Uterus (tissue), 4 donors: ENCODE measurements at places on chromosomes 2 and 18. TPM values are rescaled to one million over a fixed set of nuclear protein-coding genes. Genes with fewer than 3 reads are reported as not detected.

Gene TLX2
- total RNA-seq: not detected

Gene LHCGR
- total RNA-seq: not detected

Gene HOXD3
- total RNA-seq: 20.4 TPM

Gene SOX11
- not detected for total RNA-seq

DNA sequence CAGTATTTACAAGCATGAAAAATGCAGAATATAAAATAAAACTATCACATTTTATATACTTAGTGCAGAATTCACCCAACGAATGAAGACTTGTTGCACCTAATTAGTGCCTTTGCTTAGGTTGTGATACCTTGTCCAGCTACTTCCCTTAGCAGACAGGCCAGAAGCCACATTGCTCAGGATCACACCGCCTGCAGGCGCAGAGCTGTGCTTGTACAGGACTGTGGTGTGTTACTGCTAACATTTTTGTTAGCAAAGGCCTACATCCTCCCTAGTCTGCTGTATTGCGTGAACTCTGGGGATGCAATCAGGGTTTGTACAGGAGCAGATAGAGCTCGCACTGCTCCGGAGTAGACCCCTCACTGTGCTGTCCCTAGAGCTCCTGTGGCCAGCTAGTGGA, 336.9 kb downstream of the CBLN2 start:
- no peaks in the 10 kb centered on the region for H3K4me1 ChIP-seq
- no peak for DNase-seq
- no peaks in the 10 kb centered on the region for H3K36me3 ChIP-seq
- no peak overlapping the region for H3K4me3 ChIP-seq
- H3K27ac ChIP-seq: no peak overlapping the region
- H3K27me3 ChIP-seq: no peaks in the 10 kb centered on the region

DNA sequence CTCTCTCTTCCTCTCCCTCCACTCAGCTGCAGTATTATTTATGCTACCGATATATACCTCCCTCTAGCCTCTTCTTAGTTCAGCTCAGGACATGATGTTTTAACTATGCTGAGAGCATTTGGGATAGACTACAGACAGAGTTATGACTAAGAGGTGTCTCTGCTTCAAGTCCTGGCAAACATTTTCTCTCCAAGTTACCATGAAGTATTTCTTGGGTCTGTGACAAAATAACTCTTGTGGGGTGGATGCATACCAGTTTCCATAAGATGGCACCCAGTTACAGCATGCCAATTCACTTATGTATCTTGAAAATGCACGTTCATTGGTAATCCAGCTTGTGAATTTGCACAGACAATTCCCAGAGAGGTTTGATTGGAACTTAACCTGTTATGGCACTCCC, 737.6 kb downstream of the SLC4A3 start:
- H3K27me3 ChIP-seq: no peaks in the 10 kb centered on the region
- no peak overlapping the region for H3K27ac ChIP-seq
- no peak overlapping the region for H3K4me3 ChIP-seq
- DNase-seq: no peak
- no peaks in the 10 kb centered on the region for H3K4me1 ChIP-seq
- H3K36me3 ChIP-seq: no peaks in the 10 kb centered on the region

DNA sequence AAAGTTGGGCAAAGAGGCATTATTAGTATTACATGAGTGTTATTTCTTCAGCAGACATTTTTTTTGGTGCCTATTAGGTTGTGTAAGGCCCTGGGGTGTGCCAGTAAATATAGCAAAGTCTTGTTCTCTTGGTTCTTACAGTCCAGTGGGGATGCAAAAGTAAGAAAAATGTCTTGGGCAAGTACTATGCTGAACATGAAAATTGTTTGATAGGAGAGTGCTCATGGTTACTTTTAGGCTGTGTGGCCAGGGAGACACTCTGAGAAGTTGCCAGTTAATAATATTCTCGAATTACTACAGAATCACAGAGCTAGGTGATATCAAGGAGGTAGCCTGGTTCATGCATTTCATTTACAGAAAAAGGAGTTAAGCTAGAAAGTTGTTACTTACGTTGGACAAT, 1.9 kb downstream of the AGFG1 start:
- DNase-seq: no peak
- no peaks in the 10 kb centered on the region for H3K27me3 ChIP-seq
- no peak overlapping the region for H3K27ac ChIP-seq
- no peaks in the 10 kb centered on the region for H3K36me3 ChIP-seq

GRCh38 chr2:127373362-127374083, 14.3 kb downstream of the MAP3K2 start:
- no peaks in the 10 kb centered on the region for H3K36me3 ChIP-seq
- H3K4me3 ChIP-seq: no peak overlapping the region
- DNase-seq: no peak
- no peaks in the 10 kb centered on the region for H3K4me1 ChIP-seq
- no peaks in the 10 kb centered on the region for H3K27me3 ChIP-seq

- H3K27ac ChIP-seq: no peak overlapping the region
- H3K27me3 ChIP-seq: no peaks in the 10 kb centered on the region
Observed at GRCh38 chr2:29247336-29247914, 132.2 kb downstream of the CLIP4 start.

GRCh38 chr2:131577812-131578211, 50.1 kb downstream of the CCDC74A start:
- H3K4me3 ChIP-seq: no peak overlapping the region
- H3K4me1 ChIP-seq: no peaks in the 10 kb centered on the region
- H3K27ac ChIP-seq: no peak overlapping the region
- no peaks in the 10 kb centered on the region for H3K36me3 ChIP-seq
- no peaks in the 10 kb centered on the region for H3K27me3 ChIP-seq

GRCh38 chr18:13611601-13612195, 114.7 kb downstream of the FAM210A start:
- H3K36me3 ChIP-seq: no peaks in the 10 kb centered on the region
- H3K4me3 ChIP-seq: peak overlapping the region; percentile 31
- H3K4me1 ChIP-seq: no peaks in the 10 kb centered on the region
- DNase-seq: peak; percentile 50

DNA sequence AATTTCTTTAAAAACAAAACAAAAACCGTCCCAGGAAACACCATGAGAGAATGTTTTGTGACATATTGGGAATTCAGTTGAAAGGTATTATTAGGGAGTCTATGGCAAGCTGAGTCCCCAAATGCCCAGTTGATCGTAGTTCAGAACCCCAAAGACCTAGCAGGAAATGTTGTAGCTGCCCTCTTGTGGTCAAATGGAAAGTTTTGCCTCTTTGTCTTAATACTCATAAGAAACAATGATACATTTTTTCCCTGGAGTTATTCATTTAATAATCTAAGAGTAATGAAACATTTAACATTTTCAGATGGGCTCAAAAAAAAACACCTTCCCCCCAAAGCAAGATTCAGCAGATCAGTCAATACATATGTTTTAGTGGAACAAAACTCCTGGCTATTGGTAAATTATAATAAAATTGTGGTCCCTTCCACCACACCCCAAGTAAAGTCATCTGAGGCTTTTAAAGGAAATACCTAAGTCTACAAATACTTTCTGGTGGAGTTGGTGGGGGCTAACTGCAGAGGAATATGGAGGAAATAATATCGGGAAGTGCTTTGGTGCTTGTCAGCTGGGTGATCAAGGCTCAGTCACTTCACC, 37.8 kb upstream of the EFEMP1 start:
- no peaks in the 10 kb centered on the region for H3K36me3 ChIP-seq
- no peak overlapping the region for H3K4me3 ChIP-seq
- H3K27me3 ChIP-seq: no peaks in the 10 kb centered on the region
- peaks cover 9% of the 10 kb centered on the region for H3K4me1 ChIP-seq
- no peak overlapping the region for H3K27ac ChIP-seq
- DNase-seq: peak; percentile 23
